ENCODE measurements at places on chromosomes 3 and 15. TPM values are rescaled to one million over a fixed set of nuclear protein-coding genes. Genes with fewer than 3 reads are reported as not detected.

Gene TTLL13
- not detected for total RNA-seq

Gene PLS1
- 24.8 TPM for total RNA-seq

Gene SAXO2
- total RNA-seq, result 0.35 TPM

Gene PEX11A
- total RNA-seq, result 8.5 TPM

Gene RASGRP1
- 0.53 TPM for total RNA-seq

Gene STARD5
- total RNA-seq, result 2.2 TPM

Gene RARRES1
- not detected for total RNA-seq

Gene OGG1
- total RNA-seq, result 30.9 TPM

Gene SLC9C1
- total RNA-seq, result not detected

Gene ZNF502
- 0.37 TPM for total RNA-seq

Gene COMMD4
- 166 TPM for total RNA-seq

Gene HTD2
- 10.1 TPM for total RNA-seq

Gene SLC9A9
- 1.5 TPM for total RNA-seq

Gene LTF
- total RNA-seq, result 0.63 TPM

Gene LAMB2
- 96.4 TPM for total RNA-seq

All from HT1080 (cell line).